ENCODE measurements at places on chromosomes 2 and 18.
A peak's percentile ranks its signal among the peaks of the same experiment; 100 is the strongest.

DNA sequence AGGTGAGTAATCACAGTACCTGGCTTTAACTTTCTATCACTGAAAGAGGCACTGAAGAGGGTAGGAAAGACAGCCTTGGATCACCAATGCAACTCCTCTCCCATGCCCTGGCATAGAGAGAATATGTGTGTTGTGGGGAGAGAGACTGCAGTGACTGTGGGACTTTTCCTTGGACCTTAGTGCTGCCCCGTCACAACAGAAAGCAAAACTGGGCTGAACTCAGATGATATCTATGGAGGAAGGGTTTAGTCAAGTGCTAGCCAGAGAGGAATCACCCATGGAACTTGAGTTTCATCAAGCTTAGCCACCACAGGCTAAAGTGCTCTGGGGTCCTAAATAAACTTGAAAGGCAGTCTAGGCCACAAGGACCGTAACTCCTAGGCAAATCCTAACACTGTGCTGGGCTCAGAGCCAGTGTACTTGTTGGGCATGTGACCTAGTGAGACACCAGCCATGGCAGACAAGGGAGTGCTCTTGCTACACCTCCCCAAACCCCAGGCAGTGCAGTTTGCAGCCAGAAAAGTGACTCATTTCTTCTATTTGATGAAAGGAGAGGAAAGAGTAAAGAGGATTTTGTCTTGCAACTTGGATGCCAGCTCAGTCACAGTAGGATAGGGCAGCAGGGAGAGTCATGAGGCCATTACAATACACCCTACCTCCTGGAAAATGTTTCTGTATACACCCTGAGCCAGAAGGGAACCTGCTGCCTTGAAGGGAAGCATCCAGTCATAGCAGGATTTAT lies 105.8 kb upstream of the SPOPL start:
- peak; percentile 62 for DNase-seq

GRCh38 chr2:15673919-15674636 lies 82.4 kb downstream of the DDX1 start:
- peak; percentile 27 for DNase-seq

GRCh38 chr2:240635998-240636547 lies 10.8 kb downstream of the GPR35 start:
- DNase-seq: no peak

DNA sequence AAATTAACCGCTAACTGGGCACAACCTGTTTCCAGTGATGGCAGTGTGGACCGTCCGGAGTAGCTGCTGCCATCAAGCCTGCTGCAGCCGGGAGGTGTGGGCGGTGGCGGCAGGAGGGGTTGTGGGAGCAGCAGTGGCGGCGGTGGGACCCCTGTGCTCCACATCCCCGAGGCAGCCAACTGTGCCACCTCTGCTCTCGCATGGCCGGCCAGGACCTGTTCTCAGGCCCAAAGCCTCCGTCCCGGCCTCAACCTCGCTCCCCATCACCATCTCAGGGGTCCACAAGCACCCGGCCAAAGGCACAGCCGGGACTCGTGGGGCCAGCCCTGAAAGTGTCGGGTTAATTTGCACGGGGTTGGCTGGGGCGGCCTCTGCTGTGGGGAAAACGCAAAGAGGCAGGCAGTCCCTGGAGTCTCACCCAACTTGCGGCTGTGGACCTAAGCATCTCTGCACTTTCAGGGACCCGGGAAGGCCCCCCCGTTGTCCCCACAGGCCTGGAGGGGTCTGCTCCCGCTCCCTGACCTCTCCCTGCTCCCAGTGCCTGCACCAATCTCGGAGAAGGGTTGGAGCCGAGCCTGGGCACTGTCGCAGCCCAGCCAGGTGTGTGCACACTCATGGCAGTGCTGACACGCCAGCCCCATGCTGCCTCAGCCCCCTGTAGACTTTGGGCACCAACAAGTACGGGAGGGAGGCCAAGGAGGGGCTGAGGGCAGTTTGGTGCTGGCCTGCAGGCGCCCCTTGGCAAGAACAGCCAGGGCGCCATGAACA lies 44.4 kb upstream of the PEX13 start:
- no peak for DNase-seq

GRCh38 chr2:113056521-113056920 lies 2.5 kb upstream of the IL36RN start:
- no peak for DNase-seq

DNA sequence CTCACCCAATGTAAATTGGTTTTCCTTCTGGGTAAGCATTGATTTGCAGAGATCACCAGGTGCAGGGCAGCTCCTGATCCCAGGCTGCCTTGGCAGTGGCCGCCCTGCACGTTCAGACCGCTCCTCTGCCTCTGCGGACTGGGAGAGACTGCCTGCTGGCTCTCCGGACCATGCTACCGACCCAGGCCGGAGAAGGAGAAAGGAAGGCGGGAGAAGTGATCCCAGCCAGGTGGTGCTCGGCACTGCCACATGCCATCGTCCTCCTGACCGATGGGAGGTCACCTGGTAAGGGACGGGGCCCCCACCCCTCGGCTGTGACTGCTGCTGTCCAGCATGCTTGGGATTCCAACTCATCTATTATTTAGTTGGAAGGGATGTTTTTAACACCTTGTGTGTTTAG lies 108.1 kb upstream of the POU3F3 start:
- no peak for DNase-seq

DNA sequence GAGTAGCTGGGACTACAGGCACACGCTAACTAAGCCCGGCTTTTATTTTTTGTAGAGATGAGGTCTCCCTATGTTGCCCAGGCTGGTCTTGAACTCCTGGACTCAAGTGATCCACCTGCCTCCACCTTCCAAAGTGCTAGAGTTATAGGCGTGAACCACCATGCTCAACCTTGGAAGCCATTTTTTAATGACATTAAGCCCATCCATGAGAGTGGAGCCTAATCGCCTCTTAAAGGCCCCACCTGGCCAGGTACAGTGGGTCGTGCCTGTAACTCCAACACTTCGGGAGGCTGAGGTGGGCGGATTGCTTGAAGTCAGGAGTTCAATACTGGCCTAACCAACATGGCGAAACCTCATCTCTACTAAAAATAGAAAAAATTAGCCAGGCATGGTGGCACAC lies 41.6 kb upstream of the TFCP2L1 start:
- no peak for DNase-seq

- DNase-seq: no peak
Observed at GRCh38 chr2:25651066-25651465, 22.3 kb downstream of the DTNB start.

DNA sequence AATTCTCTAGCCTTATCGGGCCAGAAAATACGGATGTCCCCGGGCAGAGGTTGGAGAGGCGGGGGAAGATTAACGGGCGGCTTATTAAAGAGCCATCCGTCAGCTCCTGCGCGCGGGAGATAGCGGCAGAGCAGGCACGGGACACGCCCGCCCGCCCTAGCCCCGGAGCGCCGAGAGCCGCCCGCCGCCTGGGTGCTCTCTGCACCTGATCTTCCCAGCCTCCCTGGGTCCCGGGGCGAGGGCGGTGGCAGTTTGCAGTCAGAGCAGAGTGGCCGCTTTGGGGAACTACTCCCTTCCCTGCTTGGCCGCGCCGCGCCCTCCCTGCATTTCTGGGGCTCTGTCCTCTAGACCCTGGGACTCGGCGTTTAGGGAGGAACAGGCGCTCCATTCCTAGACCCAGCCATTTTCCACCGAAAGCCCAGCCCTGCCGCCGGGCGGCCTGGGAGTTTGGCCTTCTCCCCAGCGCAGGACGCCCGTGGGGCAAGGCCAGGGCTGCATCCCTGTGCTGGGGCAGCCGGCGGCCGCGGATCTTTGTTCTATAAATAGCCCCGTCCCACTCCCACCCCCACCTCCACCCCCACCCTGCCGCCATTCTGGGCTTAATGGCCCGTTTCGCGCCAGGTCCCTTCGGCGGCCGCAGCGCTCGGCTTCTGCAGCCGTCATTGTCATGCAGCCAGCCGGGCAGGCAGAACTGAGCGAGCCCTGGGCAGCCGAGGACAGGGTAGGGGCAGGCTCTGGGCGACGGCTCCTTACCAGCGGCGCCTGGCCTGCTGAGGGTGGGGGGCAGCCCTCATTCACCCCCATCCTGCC lies 6.6 kb downstream of the GAD1 start:
- DNase-seq: no peak

DNA sequence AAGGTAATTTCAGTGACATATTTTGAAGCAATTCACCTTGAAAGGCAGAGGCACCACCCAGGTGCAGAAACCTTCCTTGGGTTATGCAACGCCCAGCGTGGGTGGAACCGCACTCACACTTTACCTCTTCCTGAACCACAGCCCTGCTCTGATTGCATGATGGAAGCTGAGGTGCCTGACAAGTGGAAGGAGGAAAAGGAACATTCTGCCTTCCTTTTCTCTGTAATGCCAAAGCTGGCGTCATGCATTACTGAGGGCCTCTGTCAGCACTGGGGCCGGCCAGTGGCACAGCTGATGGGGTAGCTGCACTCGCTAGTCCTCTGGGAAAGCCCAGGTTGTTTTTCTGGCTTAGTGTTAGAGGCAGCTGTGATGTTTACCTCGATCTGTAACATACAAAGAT lies 266.5 kb downstream of the NEDD4L start:
- peak; percentile 30 for DNase-seq

- DNase-seq: no peak
Observed at GRCh38 chr18:48031641-48032040, 101.2 kb upstream of the SMAD2 start.

GRCh38 chr2:79721966-79722365 lies 209.1 kb downstream of the CTNNA2 start:
- no peak for DNase-seq

DNA sequence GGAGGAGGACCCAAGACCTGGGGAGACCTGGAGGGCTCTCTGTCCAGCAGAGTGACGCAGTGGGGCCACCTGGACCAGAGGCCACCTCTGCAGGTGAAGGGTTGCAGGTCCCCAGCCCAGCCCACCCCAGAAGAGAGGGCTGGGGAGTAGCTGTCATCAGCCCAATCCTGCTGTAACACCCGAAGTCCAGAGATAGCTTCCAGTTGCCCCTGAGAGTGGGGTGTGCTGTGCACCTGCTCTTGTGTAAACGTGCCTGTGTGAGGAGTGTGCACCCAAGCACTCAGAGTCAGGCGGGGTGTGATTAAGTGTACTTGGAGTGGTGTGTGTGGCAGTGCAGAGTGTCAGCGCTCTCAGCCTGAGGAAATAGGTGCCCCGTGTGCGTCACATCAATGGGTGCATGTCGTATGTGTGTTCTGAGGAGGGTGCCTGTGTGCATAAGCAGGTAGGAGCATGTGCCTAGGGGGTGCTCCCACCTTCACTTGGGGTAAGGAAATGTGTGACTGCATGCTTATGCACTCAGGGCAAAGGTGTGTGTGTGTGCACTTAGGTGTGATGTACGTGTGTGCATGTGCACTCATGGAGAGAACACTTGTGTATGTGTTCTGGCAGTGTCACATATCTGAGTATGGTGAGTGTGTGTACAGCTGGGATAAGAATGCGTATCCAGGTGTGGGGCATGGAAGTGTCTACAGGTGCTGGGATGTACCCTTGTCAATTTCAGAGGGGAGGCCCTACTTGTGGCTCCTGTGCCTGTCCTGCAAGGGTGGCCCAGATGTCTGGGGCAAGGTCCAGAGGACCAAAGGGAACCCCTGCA lies 672 bp downstream of the ATP6V1B1 start:
- no peak for DNase-seq

DNA sequence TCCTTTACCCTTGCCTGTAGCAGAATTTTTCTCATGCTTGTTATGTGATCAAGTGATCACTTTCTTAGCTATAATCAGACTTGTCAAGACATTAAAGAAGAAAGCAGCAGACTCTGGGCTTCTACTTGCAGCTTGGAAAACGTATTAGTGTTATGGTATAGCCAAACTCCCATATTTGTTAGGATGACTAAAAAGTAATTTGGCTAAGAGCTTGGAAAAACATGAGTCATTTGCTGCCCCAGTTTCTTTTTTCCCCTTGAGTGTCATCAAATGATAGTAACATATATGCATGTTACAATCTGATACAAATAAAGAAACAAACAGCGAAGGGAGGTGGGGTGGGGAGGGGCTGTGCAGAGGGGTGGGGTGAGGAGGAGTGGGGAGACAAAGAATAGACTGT lies 155.5 kb downstream of the IKZF2 start:
- DNase-seq: no peak

DNA sequence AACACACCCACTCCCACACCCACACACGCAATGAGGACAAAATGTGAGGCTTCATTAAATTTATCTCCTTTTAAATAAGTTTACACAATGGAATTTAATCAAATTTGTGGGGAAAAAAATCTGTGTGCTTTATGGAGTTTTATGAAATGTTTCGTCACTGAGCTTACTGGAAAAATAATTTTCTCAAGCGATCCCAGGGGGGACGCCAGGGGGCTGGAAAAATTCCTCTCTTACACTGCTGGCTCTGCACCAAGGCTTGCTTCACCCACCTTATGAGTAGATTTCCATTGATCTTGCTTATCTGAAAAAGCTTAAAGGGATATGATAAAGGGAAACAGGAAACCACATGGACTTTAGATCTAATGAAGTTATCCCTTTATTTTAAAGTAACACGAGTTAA lies 95.5 kb downstream of the CABYR start:
- DNase-seq: no peak

DNA sequence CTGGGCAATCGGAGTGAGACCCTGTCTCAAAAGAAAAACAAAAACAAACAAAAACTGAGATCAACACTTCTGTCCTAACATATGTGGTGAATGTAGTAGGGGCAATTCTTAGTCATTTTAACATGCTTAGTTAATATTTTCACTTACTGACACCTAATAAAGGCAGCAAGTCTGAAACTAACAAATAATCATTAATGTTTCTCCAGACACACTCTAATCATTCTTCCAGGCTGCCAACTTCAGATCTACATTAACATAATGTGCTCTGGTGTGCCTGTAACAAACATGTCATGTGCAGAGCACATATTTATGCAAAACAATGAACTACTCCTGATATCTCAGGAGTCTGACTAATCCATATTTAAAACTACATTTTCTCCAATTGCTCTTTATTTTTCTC lies 6.0 kb downstream of the KRCC1 start:
- no peak for DNase-seq

DNA sequence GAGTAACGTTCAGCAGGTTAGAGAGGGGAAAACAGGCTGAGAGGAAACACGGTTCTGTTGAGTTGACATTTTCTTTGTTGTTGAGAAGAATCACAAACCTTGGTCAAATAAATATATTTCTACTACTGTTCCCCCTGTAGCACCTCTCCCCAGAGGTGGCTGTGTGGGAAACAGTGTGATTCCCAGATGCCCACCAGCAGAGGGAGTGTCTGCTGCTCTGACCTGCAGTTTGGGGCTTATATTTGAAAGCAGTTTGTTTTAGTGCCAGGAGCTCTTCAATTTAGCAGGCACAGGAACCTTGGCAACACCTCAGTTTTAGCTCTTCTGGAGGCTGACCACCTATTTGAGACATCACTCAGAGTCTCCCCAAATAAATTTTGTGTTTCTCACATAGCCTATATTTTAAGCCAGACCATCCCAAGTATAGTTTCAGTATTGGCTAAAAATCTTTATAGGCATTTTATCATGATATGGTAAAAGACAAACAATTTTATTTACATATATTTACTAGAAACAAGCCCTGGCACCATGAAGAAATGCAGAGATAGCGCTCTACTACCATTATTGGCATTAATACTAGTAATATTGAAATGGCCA lies 75.7 kb downstream of the PIK3C3 start:
- DNase-seq: no peak
